ENCODE measurements at places on chromosomes 3 and 15. TPM values are rescaled to one million over a fixed set of nuclear protein-coding genes. Genes with fewer than 3 reads are reported as not detected.

DNA sequence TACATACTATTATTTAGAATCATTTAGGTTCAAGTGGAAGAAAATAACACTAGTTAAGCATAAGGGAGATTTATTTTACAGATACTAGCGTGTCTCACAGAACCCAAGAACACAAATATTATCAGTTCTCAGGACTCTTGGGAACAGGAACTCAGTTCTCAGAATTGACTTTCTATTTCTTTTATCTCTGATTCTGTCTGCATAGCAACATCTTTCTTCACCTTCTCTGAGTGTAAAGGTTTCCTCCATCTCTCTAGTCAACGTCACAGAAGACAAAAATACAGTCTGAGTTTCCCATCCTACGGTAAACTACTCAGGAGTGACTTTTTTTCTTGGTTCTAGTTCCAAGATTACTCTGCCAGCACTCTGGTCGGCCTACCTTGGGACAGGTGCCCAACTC lies 220.0 kb downstream of the SV2B start:
- H3K27me3 ChIP-seq: no peaks in the 10 kb centered on the region
- H3K4me1 ChIP-seq: no peaks in the 10 kb centered on the region
- no peak for DNase-seq
- no peak overlapping the region for H3K27ac ChIP-seq
- no peaks in the 10 kb centered on the region for H3K36me3 ChIP-seq

DNA sequence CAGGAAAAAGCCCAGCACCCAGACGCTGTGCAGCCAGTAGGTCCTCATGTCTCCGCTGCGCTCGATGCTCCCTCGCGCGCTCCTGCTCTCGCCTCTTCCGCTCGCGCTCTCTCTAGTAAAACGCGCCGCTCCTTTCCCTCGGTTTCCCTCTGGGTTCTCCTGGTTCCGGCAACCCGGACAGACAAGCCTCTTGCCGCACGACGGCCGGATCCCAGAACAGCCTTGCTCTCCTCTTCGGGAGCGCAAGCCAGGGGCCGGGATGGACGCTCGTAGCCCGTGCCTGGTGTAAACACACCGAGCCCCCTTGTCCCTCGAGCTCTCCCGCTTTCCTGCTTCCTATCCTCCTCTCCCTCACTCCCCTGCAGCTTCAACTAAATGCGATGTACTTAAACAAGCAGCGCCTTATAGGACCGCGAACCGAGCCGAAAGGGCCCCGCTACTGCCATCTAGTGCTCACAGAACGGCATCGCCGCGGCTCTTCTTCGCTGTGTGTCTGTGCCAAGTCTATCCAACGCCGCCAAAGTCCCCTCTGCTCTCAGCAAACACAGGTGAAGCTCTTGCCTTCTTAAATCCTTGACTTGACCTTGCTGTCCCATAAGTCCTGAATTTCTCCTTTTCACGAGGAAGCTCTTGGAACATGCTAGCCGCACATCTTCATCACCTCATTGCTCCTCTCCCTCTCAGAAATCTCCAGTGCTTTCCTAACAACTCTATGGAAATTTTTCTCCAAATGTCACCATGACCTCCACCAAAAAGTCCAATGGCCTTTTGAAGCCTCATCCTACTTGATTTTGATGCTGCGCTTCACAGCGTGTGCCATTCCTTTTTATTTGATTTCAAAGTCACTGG lies 1037.2 kb downstream of the IGSF11 start:
- H3K27me3 ChIP-seq: no peaks in the 10 kb centered on the region
- peak overlapping the region; percentile 61 for H3K4me3 ChIP-seq
- peak overlapping the region; percentile 75 for H3K27ac ChIP-seq
- no peaks in the 10 kb centered on the region for H3K36me3 ChIP-seq
- H3K4me1 ChIP-seq: no peaks in the 10 kb centered on the region

DNA sequence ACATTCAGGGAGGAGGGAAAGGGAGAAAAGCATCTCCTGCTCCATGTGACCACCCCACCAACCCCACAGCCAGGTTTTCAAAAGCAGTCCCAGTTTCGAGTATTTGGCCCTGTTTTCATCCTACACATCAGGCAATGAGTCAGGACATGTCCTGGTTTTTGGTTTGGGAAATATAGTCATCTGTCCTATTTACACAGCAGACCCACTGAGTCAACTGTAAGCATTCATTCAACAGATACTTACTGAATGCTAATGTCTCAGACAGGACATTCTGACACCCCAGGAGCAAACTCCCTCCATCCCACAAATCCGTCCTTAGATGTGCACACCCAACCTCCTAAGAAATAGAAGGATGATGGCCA lies 32.9 kb downstream of the IGDCC3 start:
- no peaks in the 10 kb centered on the region for H3K36me3 ChIP-seq
- no peaks in the 10 kb centered on the region for H3K4me1 ChIP-seq
- no peaks in the 10 kb centered on the region for H3K27me3 ChIP-seq
- H3K27ac ChIP-seq: no peak overlapping the region
- no peak for DNase-seq

- no peak overlapping the region for H3K27ac ChIP-seq
- H3K4me3 ChIP-seq: no peak overlapping the region
- no peaks in the 10 kb centered on the region for H3K36me3 ChIP-seq
- no peak for DNase-seq
Measured at GRCh38 chr15:85950101-85950500, 129.6 kb upstream of the AGBL1 start.

DNA sequence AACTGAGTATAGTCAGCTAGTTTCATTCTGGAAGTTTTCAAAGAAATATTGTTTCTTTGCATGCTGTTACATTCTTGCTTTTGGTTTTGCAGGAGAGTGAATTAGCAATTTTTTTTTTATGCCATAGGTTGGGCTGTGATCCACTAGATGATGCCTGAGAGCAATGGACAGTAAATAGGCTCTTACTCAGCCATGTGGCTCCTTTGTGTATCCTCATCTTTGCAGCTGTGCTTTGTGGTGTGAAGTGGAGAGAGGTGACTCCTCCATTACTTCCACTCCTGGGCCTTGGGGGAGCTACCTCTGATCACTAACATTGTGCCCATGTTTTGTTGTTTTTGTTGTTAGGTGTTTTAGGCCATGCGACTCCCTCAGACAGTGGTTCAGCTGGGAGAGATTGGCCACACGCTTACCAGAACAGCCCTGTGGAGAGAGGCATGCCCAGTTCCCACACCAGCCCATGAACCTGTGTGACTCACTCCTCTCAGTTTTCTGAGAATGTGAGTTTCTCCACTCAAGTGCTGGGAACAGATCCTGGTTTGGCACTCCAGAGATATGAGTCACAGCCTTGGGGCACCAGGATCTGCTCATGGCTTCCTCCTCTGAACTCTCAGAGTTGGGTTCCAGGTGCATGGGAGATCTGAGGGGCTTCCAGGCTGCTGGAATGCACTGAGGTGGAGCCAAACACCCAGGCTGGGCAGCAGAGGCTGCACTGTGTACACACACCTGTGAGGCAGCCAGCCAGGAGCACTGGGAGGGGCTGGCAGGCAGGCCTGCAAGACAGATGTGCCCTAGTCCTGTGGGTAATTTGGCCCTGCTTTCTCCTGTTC lies 785.3 kb downstream of the ROBO2 start:
- DNase-seq: no peak
- H3K36me3 ChIP-seq: no peaks in the 10 kb centered on the region
- no peak overlapping the region for H3K4me3 ChIP-seq
- no peak overlapping the region for H3K27ac ChIP-seq
- H3K4me1 ChIP-seq: no peaks in the 10 kb centered on the region
- no peaks in the 10 kb centered on the region for H3K27me3 ChIP-seq

DNA sequence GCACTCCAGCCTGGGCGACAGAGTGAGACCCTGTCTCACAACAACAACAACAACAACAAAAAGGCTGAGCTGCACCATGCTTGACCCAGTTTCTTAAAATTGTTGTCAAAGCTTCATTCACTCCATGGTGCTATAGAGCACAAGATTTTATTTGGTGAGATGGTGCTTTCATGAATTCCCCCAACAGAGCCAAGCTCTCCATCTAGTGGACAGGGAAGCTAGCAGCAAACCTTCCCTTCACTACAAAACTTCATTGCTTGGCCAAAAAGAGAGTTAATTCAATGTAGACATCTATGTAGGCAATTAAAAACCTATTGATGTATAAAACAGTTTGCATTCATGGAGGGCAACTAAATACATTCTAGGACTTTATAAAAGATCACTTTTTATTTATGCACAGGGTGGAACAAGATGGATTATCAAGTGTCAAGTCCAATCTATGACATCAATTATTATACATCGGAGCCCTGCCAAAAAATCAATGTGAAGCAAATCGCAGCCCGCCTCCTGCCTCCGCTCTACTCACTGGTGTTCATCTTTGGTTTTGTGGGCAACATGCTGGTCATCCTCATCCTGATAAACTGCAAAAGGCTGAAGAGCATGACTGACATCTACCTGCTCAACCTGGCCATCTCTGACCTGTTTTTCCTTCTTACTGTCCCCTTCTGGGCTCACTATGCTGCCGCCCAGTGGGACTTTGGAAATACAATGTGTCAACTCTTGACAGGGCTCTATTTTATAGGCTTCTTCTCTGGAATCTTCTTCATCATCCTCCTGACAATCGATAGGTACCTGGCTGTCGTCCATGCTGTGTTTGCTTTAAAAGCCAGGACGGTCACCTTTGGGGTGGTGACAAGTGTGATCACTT lies 2.0 kb downstream of the CCR5 start:
- H3K27ac ChIP-seq: no peak overlapping the region
- no peaks in the 10 kb centered on the region for H3K4me1 ChIP-seq
- no peak overlapping the region for H3K4me3 ChIP-seq
- H3K27me3 ChIP-seq: no peaks in the 10 kb centered on the region
- DNase-seq: no peak

- DNase-seq: no peak
- H3K4me1 ChIP-seq: no peaks in the 10 kb centered on the region
- no peaks in the 10 kb centered on the region for H3K36me3 ChIP-seq
- H3K4me3 ChIP-seq: no peak overlapping the region
- H3K27me3 ChIP-seq: no peaks in the 10 kb centered on the region
Measured at GRCh38 chr15:43246261-43246774, 20.4 kb downstream of the TGM5 start.

- H3K27ac ChIP-seq: no peak overlapping the region
- no peaks in the 10 kb centered on the region for H3K27me3 ChIP-seq
- no peaks in the 10 kb centered on the region for H3K4me1 ChIP-seq
- H3K4me3 ChIP-seq: no peak overlapping the region
- DNase-seq: peak; percentile 56
Measured at GRCh38 chr3:101300073-101300472, 20.3 kb downstream of the IMPG2 start.

DNA sequence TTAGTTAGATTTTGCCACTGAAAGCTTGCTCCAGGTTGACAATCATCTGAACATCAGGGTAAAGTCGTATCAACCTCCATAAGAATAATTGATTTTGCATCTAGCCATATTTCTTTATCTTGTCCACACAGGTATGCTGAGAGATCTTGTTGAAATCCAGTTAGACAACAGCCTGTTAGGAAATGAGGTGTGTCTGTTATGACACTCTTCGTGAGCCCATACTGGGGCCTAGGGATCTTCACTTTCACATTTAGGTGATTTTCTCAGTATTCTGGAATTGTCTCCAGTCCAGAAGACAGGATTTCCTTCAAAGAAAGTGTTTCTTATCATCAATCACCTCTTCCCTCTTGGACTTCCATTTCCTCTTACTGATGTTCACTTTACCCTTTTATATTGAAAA lies 18.1 kb downstream of the DNAJB11 start:
- peaks cover 15% of the 10 kb centered on the region for H3K36me3 ChIP-seq
- no peaks in the 10 kb centered on the region for H3K4me1 ChIP-seq
- H3K27ac ChIP-seq: no peak overlapping the region
- DNase-seq: no peak
- H3K27me3 ChIP-seq: peaks cover 4% of the 10 kb centered on the region

GRCh38 chr15:67863442-67863987 lies 23.7 kb upstream of the RNU6-1 start:
- no peaks in the 10 kb centered on the region for H3K36me3 ChIP-seq
- DNase-seq: peak; percentile 92
- peak overlapping the region; percentile 66 for H3K27ac ChIP-seq
- H3K4me3 ChIP-seq: peak overlapping the region; percentile 45

- no peak overlapping the region for H3K27ac ChIP-seq
- H3K4me1 ChIP-seq: peaks cover 30% of the 10 kb centered on the region
- peaks cover 9% of the 10 kb centered on the region for H3K27me3 ChIP-seq
- H3K4me3 ChIP-seq: peak overlapping the region; percentile 55
Measured at GRCh38 chr3:3798631-3799113, 559 bp upstream of the LRRN1 start.

DNA sequence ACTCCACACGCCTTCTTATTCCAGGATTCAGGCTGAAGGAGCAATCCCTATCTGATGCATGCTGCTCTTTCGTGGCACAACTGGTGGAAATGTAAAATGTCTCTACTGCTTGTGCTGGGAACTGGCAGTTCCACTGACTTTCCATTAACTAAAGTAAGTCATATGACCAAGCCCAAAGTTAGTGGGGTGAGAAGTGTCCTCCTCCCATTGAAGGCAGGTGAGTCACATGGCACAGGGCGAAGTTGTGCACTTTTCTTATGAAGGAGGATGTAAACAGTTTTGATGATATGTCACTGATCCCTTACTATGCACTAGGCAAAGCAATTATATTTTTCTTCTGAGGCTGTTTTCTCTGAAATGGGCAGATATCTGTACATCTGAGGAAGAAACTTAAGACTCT lies 51.6 kb downstream of the SLC7A14 start:
- no peak overlapping the region for H3K4me3 ChIP-seq
- no peaks in the 10 kb centered on the region for H3K27me3 ChIP-seq
- no peak for DNase-seq
- no peaks in the 10 kb centered on the region for H3K4me1 ChIP-seq
- no peaks in the 10 kb centered on the region for H3K36me3 ChIP-seq
- H3K27ac ChIP-seq: no peak overlapping the region

GRCh38 chr3:133944641-133945380 lies 49.1 kb upstream of the RAB6B start:
- peak; percentile 64 for DNase-seq
- H3K27ac ChIP-seq: peak overlapping the region; percentile 16
- no peaks in the 10 kb centered on the region for H3K36me3 ChIP-seq
- peaks cover 6% of the 10 kb centered on the region for H3K4me1 ChIP-seq
- H3K4me3 ChIP-seq: no peak overlapping the region
- H3K27me3 ChIP-seq: no peaks in the 10 kb centered on the region

DNA sequence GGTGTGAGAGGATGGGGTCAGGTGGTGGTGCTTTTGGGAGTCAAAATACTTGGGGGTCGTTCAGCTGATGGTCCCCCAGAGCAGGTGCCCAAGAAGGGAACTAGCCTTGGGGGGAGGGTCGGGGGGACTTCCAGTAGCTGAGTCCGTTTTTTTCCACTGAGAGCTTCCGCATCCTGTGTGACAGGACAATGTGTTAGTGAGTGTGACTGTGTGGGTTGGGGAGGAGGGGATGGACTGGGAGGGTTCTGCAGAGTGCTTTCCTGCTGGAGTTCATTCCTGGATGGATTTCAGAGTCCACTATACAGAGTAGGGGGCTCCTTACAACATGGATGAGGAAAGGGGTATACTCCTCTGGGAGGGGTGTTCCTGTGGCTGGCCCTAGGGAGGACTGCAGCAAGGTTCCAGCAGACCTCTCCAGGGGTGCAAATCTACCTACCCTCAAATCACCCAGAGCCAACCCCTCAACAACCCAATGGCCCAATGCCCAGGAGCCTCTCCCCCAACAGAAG lies 601 bp upstream of the HYAL2 start:
- H3K27me3 ChIP-seq: no peaks in the 10 kb centered on the region
- DNase-seq: no peak
- peak overlapping the region; percentile 91 for H3K27ac ChIP-seq
- H3K36me3 ChIP-seq: no peaks in the 10 kb centered on the region

GRCh38 chr15:57419335-57419734 lies 43.0 kb downstream of the CGNL1 start:
- H3K4me3 ChIP-seq: no peak overlapping the region
- no peaks in the 10 kb centered on the region for H3K27me3 ChIP-seq
- DNase-seq: no peak
- no peaks in the 10 kb centered on the region for H3K36me3 ChIP-seq
- H3K27ac ChIP-seq: no peak overlapping the region

GRCh38 chr15:40244961-40245523 lies 6.2 kb downstream of the PAK6 start:
- no peaks in the 10 kb centered on the region for H3K27me3 ChIP-seq
- H3K27ac ChIP-seq: no peak overlapping the region
- H3K4me1 ChIP-seq: no peaks in the 10 kb centered on the region
- H3K36me3 ChIP-seq: no peaks in the 10 kb centered on the region

The IL12A gene
- total RNA-seq: 1.1 TPM

The LHFPL4 gene
- 1.1 TPM for total RNA-seq
